NCI-H1694 (cell line): ENCODE measurements at places on chromosomes 5 and 9.

DNA sequence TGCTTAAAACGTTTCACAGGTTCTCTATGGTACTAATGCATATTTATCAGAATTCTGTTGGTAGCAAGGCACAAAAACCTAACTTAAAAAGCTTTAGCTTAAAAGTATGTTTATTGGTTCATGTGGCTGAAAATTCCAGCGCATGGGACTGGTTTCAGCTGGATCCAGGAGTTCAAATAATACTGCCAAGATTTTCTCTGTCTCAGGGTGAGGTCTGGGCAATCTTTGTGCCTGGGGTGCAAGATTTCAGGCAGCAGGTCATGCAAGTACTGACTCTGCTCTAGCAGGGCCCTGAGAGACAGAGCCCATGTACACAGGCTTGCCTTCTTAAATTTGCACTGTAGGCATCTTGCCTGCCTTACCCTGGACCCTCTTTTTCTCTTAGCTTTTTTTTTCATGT lies 134.2 kb upstream of the GAS1 start:
- DNase-seq, result no peak

DNA sequence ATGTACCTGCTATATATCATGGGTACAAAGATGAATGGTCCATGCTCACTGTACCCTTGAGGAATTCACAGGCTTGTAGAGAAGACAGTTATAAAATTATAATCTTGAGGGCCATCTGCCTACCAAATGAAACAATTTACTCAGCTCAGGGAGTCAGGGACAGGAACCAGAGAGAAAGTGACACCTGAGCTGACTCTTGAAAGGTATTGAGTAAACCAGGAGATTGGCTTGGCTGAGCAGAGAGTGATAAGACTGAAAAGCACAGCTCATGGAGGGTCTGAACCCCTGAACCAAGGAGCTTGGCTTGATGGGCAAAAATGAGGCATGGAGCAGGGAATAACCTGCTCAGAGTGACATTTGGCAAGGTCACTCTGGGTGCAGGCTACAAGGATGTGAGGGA lies 147.3 kb downstream of the FAM114A2 start:
- DNase-seq, result no peak

GRCh38 chr5:72452515-72453245 lies 54.5 kb downstream of the ZNF366 start:
- DNase-seq, result no peak

DNA sequence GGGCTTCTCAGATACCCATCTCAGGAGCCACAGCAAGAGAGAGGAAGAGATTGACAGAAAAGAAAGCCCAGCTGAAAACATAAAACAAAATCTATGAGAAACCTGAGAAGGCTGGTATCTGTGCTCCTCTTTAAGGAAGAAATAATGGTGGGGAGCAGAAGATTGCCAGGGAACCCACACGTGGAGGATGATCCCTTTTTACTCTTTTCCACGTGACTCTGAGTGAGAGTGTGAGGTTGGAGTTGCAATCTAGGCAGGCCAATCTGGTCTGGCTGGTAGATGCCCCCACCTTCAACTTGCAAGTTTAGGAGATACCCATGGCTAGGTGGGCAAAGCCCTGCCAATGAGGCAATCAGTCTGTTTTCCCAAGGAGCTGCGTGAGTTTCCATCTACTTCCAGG lies 202.3 kb downstream of the TENT4A start:
- DNase-seq, result no peak

GRCh38 chr5:5014586-5015235 lies 125.4 kb upstream of the ADAMTS16 start:
- DNase-seq, result no peak

DNA sequence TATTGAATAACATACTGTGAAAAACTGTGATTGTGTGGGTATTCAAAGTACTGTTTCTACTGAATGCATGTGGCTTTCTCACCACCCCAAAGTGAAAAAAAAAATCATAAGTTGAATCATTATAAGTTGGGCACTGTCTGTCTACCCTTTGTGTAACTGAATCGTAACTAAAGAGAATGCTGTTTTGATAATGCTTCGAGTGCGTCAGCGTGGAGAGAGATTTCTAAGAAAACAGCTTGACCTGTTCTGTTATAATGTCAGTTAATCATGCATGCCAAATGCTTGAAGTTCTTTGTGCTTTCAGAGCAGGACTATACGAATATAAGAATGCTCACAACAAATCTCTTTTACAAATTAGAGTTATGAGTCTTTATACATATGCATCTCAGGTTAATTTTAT lies 148.8 kb upstream of the SGCD start:
- DNase-seq, result no peak

- DNase-seq, result no peak
These were observed 15.2 kb downstream of the CSNK1G3 start for GRCh38 chr5:123527190-123527589.
